ENCODE measurements at places on chromosomes 4 and X. TPM values are rescaled to one million over a fixed set of nuclear protein-coding genes. Genes with fewer than 3 reads are reported as not detected.

DNA sequence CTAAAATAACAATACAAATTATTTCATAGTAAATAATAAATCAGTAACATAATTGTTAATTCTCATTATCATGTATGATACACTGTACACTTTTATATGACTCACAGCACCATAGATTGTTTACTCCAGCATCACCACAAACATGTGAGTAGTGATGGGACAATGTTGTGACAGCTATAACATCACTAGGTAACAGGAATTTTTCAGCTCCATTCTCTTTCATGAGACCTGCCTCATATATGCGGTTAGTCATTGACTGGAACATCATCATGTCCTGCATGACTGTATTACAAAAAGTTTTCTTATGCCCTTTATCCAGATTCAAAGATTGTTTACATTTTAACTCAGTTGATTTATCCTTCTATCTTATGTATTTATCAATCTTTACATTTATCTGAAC lies 1530.0 kb downstream of the PCDH18 start:
- no peak for DNase-seq

ARX gene
- not detected for total RNA-seq

IQCM gene
- not detected for total RNA-seq

DNA sequence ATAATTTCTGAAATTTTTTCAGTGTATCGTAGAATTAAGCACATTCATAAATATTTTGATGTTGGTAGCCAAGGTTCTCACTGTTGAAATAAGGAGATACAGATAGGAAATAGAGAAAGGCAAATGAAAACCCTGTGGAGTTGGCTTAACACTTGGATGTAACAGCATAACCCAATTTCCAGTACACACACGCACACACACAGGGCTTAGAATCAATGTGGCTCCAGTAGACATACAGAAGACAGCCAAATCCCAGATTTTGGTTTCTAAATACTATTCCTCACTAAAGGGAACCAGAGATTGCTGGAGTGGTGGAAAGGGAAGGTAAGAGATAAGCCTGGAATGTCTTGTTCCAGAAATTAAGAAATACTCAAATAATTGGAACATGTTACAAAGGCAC lies 54.4 kb downstream of the SMAD1 start:
- no peak for DNase-seq

DNA sequence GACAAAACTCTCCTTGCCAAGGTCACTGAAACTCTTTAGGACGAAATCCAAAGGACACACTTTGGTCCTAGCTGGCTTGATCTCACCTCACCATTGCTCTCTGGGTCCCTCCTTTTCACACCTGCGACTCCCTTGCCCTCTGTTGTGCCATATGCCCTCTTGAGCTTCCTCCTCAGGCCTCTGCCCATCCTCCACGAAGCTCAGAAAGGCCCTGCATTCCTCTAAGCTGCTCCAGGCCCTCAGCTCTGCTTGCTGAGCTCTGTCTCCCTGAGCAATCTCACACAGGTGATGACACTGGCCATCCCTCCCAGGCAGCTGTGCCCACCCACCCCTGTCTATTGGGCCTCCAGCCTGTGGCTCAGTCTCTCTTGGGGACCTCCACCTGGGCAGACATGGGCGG lies 10.1 kb upstream of the AFAP1 start:
- DNase-seq: no peak

- DNase-seq: no peak
These were observed 29.6 kb downstream of the NKX3-2 start for GRCh38 chr4:13514722-13515121.

- no peak for DNase-seq
These were observed 22.9 kb upstream of the CPE start for GRCh38 chr4:165355900-165356300.

CXCL10 gene
- 7.6 TPM for total RNA-seq

GRCh38 chrX:101931136-101931487 lies 715 bp downstream of the ZMAT1 start:
- DNase-seq: no peak

All from urinary bladder (tissue), 4 donors.